Naive thymus-derived CD8-positive, alpha-beta T cell (primary cell): ENCODE measurements at places on chromosomes 3 and 15. TPM values are rescaled to one million over a fixed set of nuclear protein-coding genes. Genes with fewer than 3 reads are reported as not detected.

DNA sequence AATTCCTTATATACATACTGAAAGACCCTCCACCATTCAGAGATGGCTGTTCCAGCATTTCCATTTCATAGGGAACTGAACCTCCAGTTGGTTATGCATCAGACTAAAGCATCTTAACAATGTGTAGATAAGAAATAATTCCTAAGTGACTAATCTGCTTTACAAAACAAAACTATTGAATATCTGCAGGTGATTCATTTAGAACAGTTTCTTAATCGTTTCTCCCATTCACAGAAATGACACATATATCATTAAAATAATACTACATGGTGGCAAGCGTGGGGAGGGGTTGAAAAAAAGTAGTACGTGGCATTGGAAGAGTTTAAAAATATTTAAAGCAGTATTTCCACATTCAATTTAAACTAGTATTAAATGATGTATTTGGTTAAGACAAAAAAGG lies 19.5 kb downstream of the COPS2 start:
- no peak for DNase-seq
- H3K36me3 ChIP-seq = peaks cover 9% of the 10 kb centered on the region
- H3K4me3 ChIP-seq = no peak overlapping the region
- H3K27me3 ChIP-seq = no peaks in the 10 kb centered on the region

- no peak for DNase-seq
- H3K27ac ChIP-seq = no peak overlapping the region
- no peaks in the 10 kb centered on the region for H3K36me3 ChIP-seq
- no peak overlapping the region for H3K4me3 ChIP-seq
- H3K4me1 ChIP-seq = no peaks in the 10 kb centered on the region
Observed at GRCh38 chr3:182325213-182325950, 467.9 kb upstream of the ATP11B start.

Gene ISLR2
- not detected for polyA plus RNA-seq

DNA sequence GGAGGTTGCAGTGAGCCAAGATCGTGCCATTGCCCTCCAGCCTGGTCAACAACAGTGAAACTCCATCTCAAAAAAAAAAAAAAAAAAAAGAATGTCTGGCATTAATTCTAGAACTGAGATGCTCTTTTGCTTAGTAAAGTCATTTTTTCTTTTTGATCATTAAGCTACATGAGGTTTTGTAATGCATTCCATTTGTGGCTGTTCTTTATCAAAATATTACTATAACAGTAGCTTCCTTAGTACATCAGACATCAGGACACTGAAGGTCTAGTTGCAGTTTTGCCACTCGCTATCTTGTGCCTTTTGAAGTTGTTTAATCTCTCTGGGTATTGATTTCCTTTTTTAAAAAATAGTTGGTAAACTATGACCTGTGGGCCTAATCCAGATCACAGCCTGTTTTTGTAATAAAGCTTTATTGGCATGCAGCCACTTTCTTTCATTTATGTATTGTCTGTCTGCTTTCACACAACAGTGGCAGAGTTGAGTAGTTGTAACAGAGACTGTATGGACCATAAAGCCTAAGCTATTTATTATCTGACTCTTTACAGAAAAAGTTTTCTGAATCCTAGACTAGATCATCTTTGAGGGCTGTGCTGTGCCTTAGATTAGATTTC lies 76.6 kb downstream of the SLC25A26 start:
- DNase-seq = no peak
- peak overlapping the region; percentile 46 for H3K27ac ChIP-seq
- H3K36me3 ChIP-seq = peaks cover 3% of the 10 kb centered on the region
- H3K27me3 ChIP-seq = no peaks in the 10 kb centered on the region

GRCh38 chr3:86973440-86973839 lies 17.5 kb downstream of the VGLL3 start:
- DNase-seq = no peak
- H3K4me3 ChIP-seq = no peak overlapping the region
- H3K27ac ChIP-seq = no peak overlapping the region

Gene ALS2CL
- polyA plus RNA-seq = 1.2 TPM

- peaks cover 1% of the 10 kb centered on the region for H3K36me3 ChIP-seq
- DNase-seq = no peak
- no peaks in the 10 kb centered on the region for H3K27me3 ChIP-seq
- peaks cover 76% of the 10 kb centered on the region for H3K4me1 ChIP-seq
- H3K27ac ChIP-seq = peak overlapping the region; percentile 11
Observed at GRCh38 chr15:93026380-93026817, 62.6 kb downstream of the RGMA start.

DNA sequence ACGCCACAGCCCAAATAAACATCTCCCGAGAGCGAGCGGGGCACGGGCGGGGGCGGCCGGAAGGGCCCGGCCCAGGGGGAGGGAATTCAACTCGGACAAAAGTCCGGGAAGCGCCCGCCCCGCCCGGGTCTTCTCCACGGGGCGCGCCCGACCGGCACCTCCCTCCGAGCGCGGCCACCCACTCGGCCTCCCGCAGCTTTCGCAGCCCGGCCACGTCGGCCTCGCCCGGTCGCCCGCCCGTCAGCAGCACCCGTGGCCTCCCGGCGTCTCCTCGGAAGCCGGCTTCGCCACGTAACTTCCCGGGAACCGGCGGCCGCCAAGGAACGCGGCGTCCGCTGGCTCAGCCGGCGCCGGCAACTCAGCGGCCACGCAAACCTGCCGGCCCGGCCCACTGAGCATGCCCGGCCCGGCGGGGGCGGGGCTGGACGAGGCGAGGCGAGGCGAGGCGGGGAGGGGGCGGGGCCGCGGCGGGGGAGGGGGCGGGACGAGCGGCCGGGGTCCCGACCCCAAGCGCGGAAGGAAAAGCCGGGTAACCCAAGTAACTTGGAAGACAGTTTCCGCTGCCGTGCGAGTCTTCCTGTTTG lies at the start of gene TJP1:
Gene TJP1, minus strand, starts transcription at position 369 of the 584 bp plus-strand sequence. CDS start 440 bp downstream, outside the sequence.
- no peak for DNase-seq
- H3K4me1 ChIP-seq = peaks cover 23% of the 10 kb centered on the region
- H3K4me3 ChIP-seq = peak within 1 kb of the TSS; percentile 73
- H3K27me3 ChIP-seq = peaks cover 51% of the 10 kb centered on the region

Gene ADAMTS7
- not detected for polyA plus RNA-seq

DNA sequence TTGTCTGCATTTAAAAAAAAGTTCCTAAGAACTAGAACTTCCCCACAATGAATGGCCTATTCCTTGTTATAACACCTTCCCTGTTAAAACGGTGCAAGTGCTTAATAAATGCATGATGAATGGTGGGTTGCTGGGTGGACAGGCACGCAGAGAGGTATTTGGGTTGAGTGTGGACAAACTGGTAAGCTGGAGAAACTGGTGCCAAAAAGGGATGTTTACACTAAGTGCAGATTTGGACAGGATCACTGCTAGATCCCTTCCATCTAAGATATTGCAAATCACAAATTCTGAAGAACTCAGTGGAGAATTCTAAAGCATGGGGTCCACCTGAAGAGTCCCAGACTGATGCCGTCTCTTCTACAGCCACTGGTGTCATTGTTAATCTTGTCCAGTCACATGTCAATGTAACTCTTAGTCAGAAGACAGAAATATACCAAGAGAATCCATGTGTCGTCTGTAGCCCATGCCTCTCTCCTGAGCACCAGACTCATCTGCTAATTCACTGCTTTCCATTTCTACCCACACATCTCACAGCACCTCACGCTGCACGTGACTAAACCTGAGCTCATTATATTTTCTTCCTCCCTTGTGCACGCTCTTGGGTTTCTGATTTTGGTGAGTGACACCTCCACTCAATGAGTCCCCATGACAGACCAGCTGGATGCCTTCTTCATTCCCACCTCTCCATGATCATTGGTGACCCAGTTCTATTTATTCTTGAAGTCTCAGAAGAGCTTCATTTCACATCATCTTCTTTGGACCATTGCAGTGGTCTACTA lies 328.9 kb downstream of the THSD4 start:
- no peak overlapping the region for H3K4me3 ChIP-seq
- no peaks in the 10 kb centered on the region for H3K4me1 ChIP-seq
- no peak for DNase-seq
- peaks cover 13% of the 10 kb centered on the region for H3K27me3 ChIP-seq
- H3K36me3 ChIP-seq = no peaks in the 10 kb centered on the region

Gene OR5H2
- not detected for polyA plus RNA-seq

- DNase-seq = no peak
- H3K4me3 ChIP-seq = no peak overlapping the region
- no peak overlapping the region for H3K27ac ChIP-seq
- H3K36me3 ChIP-seq = no peaks in the 10 kb centered on the region
Observed at GRCh38 chr3:43906849-43907507, 216.2 kb downstream of the ABHD5 start.

- H3K27me3 ChIP-seq = no peaks in the 10 kb centered on the region
- no peak for DNase-seq
- H3K4me1 ChIP-seq = peaks cover 80% of the 10 kb centered on the region
- peak overlapping the region; percentile 84 for H3K27ac ChIP-seq
- H3K36me3 ChIP-seq = peaks cover 19% of the 10 kb centered on the region
- no peak overlapping the region for H3K4me3 ChIP-seq
Observed at GRCh38 chr3:32412887-32413286, 21.2 kb downstream of the CMTM7 start.

DNA sequence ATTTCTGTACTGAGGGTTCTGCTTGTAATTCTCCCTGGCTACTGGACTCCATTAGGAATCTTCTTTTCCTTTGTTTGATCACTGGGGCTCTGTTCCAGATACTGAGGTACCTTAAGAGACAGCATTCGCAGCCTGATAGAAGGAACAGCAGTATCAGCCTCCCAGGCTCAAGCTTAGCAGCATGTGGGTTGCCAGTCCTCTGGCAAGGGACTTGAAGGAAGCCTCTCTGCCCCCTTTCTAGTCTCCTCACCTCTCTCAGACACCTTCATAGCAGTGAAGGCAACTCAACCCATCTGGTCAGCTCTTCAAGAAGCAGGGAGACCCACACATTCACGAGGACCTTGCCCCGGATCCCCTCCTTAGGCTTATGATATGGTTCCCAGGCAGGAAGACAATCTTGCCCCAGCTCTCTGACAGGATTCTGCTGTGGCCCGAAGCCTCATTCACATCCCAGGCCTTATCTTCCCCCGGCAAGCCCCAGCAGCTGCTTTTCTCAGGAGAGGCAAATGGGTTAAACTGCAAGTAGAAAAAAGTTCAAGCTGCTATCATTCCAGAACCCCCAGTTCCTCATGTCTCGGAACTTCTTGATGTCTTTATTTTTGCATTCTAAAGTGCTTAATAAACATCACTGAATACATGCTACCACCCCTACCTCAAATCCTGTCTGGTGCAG lies 153.1 kb downstream of the LIPC start:
- DNase-seq = no peak
- peaks cover 10% of the 10 kb centered on the region for H3K4me1 ChIP-seq
- no peaks in the 10 kb centered on the region for H3K27me3 ChIP-seq

- peak; percentile 1 for DNase-seq
- H3K27ac ChIP-seq = peak overlapping the region; percentile 97
- H3K4me3 ChIP-seq = peak overlapping the region; percentile 96
Observed at GRCh38 chr3:30614373-30614772, 8.0 kb downstream of the TGFBR2 start.

DNA sequence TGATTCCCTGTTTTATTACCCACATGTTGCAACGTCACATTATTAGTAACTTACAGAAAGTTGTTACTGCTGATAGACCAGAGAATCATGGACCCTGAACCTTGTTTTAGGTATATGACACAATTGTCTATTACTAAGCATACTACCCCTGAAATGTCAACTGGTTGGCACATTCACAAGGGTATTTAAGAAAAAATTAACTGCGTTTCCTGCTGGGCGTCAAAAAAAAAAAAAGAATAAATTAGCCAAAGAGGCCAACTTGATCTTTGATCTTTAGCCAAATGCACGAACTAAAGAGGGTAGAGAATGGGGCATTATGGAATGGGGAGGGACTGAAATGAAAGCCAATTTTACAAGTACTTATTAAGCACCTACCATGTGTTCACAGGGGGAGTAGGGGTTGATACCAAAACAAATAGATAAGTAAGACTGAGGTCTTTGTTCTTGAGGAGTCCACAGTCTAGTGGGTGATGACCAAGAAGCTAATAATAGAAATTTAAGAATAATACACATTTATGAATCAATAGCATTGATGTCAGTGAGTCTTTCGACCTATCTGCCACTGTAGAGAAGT lies 17.8 kb upstream of the MUC13 start:
- DNase-seq = no peak
- no peaks in the 10 kb centered on the region for H3K36me3 ChIP-seq
- no peaks in the 10 kb centered on the region for H3K4me1 ChIP-seq
- H3K27me3 ChIP-seq = no peaks in the 10 kb centered on the region
- H3K27ac ChIP-seq = no peak overlapping the region
- no peak overlapping the region for H3K4me3 ChIP-seq

Gene TUSC7
- not detected for polyA plus RNA-seq

GRCh38 chr3:33149342-33149741 lies 35.5 kb downstream of the CRTAP start:
- no peak for DNase-seq
- peaks cover 3% of the 10 kb centered on the region for H3K4me1 ChIP-seq
- peaks cover 13% of the 10 kb centered on the region for H3K27me3 ChIP-seq
- no peaks in the 10 kb centered on the region for H3K36me3 ChIP-seq
- H3K4me3 ChIP-seq = no peak overlapping the region

DNA sequence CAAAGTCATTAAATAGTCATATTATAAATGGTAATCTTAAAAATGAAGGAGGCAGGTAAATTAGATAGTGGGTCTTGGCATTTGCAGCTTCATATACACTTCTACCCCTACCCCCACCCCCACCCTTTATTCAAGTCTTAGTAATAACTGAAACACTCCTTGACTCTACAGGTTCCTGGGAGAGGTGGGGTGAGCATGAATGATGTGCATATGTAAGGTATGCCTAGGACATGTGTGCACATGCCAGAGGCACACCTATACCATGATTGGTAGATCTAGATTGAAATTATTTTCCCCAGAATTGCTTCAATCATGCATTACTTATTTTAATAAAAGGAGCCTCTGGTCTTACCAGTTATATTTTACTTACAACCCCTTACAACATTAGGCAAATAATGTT lies 40.1 kb upstream of the PDCD6IP start:
- H3K27ac ChIP-seq = no peak overlapping the region
- peaks cover 6% of the 10 kb centered on the region for H3K36me3 ChIP-seq
- H3K27me3 ChIP-seq = peaks cover 3% of the 10 kb centered on the region
- no peak for DNase-seq
- H3K4me1 ChIP-seq = no peaks in the 10 kb centered on the region
- H3K4me3 ChIP-seq = no peak overlapping the region

DNA sequence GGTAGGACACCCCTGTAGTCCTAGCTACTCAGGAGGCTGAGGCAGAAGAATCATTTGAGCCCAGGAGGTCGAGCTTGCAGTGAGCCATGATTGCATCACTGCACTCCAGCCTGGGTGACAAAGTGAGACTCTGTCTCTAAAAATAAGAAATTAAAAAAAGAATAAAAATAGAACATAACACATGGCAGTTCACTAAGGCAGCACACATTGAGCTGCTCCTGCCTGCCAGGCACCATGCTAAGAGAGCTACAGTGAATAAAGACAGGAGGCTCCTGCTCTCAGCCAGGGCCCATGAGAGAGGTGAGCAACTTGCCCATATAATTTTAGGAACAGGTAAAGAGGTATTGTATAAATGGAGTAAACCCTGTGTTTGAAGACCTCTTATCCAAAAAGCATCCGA lies 54.3 kb downstream of the EBLN2 start:
- H3K36me3 ChIP-seq = no peaks in the 10 kb centered on the region
- peaks cover 15% of the 10 kb centered on the region for H3K27me3 ChIP-seq
- H3K4me1 ChIP-seq = no peaks in the 10 kb centered on the region

Gene CAMK2N2
- polyA plus RNA-seq = not detected

GRCh38 chr3:161212171-161212771 lies 8.8 kb upstream of the NMD3 start:
- H3K4me1 ChIP-seq = no peaks in the 10 kb centered on the region
- H3K4me3 ChIP-seq = no peak overlapping the region
- H3K27me3 ChIP-seq = peaks cover 8% of the 10 kb centered on the region
- H3K27ac ChIP-seq = no peak overlapping the region
- no peaks in the 10 kb centered on the region for H3K36me3 ChIP-seq

Gene MBD4
- polyA plus RNA-seq = 33.6 TPM
